ENCODE measurements at places on chromosomes 2 and 18.

DNA sequence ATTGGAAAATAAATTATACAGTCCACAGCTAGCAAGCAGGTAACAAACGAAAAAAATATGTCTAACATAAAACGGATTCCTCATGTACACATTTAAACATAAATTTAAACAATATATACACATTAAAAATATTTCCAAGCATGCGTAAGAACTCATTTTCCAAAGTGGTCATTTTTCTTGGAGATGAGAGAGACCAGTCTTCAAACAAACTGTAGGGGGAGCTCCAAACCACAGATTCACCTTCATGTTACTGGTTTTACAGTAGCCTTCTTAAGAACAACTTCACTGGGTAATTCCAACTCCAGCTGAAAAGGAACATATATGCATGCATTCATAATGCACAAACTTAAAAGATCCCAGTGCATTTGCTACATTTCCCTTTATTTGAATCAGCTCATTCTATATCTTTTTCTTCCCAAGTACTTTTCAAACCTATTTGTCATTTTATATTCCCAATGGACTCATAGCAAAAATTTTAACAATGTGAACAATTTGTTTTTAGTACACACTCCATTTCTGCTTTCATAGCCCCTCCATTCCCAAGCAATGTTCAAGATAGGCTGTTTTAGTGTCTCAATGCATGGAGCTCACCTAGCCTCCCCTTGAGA lies 4.7 kb upstream of the STAMBP start:
- peak; percentile 80 for DNase-seq

DNA sequence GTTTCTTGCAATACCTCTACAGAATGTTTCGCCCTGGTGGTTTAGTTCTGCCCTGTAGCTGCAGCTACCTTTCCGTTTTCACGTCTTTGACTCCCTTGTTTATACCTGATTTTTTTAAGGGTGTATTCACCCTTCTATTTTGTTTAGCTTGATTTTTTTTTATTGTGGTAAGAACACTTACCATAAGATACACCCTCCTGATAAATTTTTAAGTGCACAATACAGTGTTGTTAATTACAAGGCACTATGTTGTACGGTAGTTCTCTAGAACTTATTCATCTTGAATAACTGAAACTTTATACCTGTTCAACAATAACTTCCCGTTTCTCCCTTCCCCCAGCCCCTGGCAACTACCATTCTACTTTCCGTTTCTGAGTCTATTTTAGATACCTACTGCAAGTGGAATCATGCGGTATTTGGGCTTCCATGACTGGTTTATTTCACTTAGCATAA lies 48.9 kb upstream of the NABP1 start:
- DNase-seq, result no peak

DNA sequence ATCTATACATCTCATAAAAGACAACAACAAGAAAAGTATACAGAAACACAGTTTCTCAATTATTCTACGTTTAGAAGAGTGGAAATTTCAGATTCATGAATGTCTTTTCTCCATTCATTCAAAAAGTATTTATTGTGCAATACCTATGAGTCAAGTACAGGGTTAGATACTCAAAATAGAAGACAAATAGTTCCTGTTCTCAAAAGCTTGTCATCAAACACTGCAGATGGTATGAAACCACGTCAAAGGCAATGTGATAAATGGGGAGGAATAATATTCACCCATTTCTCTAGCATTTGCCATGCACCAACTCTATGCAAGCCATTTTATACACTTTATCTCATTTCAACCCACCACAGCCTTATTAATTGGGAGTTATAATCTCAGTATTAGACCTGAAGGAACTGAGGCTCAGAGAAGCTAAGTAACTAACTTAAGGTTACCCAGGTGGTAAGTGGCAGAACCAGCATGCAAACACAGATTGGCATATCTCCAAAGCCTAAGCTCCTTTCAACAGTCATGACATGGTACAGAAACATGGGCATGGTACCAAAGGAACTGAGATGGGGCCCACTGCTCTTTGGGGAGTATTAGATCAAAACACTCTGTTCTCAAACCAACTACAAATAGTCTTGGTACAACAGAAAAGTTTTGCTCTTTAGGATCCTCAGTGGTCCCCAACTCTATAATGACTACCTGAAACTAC lies 67.2 kb upstream of the NPAS2 start:
- DNase-seq, result peak; percentile 87

DNA sequence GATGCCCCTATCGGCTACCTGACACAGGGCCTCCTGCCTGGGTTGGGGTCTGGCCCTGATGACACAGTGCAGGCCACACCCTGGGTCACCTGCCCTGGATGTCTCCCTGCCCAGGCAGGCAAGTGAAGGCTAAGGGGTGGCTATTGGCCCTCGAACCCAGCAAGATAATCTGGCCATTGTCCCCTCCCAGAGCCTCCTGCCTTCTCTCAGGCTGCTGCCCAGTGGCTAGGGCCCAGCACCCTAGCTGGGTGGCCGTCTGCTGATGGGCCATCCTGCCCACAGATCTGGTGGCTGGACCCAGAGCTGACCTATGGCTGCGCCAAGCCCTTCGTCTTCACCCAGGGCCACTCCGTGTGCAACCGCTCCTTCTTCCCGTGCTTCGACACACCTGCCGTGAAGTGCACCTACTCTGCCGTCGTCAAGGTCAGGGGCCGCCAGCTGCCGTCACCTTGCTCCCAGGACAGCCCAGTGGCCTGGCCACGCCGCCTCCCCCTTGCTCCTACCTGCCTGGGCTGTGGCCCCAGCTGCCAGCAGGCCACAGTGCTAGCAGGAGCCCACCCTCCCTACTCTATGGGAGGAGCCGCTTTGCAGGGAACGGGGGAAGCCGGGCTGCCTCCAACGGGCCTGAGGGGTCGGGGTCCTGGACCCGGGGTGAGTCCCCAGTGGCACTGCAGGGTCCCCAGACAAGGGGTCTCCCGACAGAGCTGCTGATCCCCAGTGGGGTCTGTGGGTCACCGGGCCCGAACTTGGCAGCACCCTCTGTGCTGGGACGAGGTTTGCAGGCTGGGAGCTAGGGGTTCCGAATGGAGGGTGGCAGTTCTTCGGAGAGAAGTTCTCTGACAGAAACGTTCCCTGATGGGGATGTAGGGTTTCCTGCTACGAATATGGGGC lies 4.1 kb downstream of the RNPEPL1 start:
- DNase-seq, result no peak

- no peak for DNase-seq
These were observed 647.6 kb downstream of the CPS1 start for GRCh38 chr2:211203986-211204385.

DNA sequence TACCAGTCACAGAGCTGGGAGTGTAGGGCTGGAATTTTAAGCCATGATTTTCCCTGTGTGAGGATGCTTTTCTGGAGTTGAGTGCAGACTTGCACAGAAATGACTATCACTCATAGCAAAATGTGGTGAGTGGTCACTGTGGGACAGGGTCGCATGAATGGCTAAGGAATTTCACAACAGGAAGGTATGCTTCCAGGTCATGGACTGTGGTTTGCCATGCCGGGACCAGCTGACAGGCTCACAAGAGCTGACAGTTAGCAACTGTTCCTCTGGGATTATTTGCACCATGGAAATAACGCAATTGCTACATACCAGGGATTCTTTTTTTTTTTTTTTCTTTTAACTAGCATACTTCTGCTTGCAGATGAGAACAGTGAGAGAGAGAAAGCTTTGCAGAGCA lies 3.8 kb upstream of the UXS1 start:
- peak; percentile 97 for DNase-seq

- DNase-seq, result no peak
These were observed 445 bp downstream of the C1GALT1C1L start for GRCh38 chr2:43675646-43676321.

DNA sequence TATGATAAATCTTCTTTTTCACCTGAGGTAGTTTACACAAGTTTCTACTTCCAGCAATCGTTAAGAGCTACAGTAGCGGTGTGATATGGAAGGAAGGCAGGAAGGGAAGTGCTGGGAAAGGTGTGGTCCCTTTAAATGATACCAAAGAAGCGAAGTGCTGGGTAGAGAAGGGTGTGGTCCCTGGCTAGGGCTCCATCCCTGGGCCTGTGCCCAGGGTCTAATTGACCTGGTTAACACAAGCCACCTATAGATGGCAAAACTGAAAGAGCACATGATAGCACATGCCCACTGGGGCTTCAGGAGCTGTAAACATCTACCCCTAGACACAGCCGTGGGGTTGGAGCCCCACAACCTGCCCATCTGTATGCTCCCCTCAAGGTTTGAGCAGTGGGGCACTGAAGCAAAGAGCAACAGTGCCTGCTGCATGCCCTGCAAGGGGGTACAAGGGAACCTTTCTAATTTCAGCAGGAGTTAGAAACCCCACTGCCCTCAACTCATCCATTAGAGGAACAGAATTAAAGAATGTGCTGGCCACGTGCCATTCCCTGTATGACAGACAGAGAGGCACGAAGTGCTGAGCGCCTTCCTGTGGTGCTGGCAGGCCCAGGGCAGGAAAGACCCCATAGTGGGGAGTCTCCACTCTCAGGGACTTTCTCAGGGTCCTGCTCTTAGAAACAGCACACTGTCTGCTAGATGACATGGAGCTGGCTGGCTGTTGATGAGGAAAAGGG lies 153.1 kb upstream of the LMAN1 start:
- DNase-seq, result peak; percentile 60

DNA sequence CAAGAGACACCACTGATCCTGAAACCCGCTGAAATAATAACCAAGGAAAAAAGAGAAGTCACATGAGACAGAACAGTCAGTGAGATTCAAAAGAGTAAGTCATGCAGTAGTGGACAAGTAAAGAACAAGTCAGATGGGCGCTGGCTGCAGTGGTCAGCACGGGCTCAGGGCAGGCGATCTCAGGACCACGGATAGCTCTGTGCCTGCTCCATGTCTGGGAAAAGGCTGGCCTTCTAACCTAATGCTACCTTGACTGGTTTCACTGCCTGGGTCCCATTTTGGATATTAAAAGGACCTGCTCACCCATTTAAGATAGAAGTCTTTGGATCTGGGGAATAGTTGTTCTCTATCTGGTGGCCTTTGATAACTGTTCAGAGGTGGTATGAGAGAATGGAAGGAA lies 61.7 kb upstream of the LCLAT1 start:
- DNase-seq, result peak; percentile 33

- DNase-seq, result no peak
These were observed 99.5 kb downstream of the PLB1 start for GRCh38 chr2:28595323-28595722.

- DNase-seq, result no peak
These were observed 300.5 kb downstream of the ALK start for GRCh38 chr2:29620890-29621289.

DNA sequence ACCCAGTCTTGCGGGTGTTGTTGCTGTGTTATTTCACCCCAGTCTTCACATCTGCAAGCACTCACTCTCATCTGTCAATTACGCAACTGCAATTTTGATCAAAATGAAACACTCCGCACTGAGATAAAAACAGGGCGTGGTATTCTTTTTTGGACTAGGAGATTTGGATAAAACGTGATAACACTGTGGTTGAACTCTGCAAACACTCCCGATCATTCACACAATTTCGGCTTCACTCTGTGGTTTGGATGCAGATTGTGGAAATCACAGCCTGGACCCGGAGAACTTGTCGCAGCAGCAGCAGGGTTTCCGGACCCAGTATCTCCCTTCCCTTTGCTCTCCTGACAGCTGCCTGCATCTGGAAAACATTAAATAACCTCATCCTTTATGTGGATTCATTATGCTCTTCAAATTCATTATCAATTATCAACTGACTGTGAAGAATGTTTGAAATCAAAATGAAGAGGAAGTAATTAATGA lies 49.4 kb upstream of the APCDD1 start:
- no peak for DNase-seq

- no peak for DNase-seq
These were observed 62.7 kb upstream of the TANC1 start for GRCh38 chr2:158905784-158906183.

Measured in fibroblast of skin of scalp (primary cell).